KBM-7 (cell line): ENCODE measurements at places on chromosomes 11 and 22.

GRCh38 chr11:97502201-97502600 lies 1112.4 kb downstream of the JRKL start:
- no peak for DNase-seq

- DNase-seq, result no peak
These were observed 93.8 kb upstream of the FGF3 start for GRCh38 chr11:69912911-69913451.

- DNase-seq, result peak; percentile 70
These were observed 16.0 kb upstream of the DKK3 start for GRCh38 chr11:12024254-12024926.

DNA sequence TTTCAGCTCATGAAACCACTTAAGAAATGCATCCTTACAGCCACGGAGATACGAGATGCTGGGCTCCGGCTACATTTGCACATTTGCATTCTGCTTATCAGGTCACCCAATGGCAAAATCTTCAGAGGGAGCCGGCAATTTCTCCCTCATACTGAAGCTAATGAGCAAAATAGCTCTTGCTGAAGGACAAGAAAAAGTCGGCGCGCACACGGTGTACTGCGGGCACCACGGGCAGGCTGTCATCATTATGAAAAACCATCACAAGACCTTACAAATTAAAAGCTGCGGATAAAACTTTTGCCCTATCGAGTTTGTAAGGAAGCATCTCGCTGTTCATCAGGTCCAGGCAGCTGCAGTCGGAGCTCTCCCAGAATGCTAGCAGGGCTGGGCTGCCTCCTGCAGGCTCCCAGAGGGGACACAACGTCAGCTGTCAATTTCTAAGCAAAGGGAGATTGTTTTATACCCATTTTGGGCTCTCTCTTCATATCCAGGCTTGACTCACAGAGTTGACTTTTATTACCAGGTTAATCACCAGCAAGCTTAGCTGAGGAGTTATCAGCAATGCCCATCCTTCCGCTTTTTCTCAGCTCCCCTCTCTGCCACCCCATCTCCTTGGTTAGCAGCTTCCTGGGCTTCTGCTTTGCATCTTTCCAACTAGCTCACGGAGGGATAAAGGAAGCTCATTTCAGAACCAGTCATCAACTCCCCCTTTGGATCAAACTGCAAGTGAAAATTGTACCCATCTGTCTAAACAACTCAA lies 375.1 kb downstream of the OPCML start:
- no peak for DNase-seq

DNA sequence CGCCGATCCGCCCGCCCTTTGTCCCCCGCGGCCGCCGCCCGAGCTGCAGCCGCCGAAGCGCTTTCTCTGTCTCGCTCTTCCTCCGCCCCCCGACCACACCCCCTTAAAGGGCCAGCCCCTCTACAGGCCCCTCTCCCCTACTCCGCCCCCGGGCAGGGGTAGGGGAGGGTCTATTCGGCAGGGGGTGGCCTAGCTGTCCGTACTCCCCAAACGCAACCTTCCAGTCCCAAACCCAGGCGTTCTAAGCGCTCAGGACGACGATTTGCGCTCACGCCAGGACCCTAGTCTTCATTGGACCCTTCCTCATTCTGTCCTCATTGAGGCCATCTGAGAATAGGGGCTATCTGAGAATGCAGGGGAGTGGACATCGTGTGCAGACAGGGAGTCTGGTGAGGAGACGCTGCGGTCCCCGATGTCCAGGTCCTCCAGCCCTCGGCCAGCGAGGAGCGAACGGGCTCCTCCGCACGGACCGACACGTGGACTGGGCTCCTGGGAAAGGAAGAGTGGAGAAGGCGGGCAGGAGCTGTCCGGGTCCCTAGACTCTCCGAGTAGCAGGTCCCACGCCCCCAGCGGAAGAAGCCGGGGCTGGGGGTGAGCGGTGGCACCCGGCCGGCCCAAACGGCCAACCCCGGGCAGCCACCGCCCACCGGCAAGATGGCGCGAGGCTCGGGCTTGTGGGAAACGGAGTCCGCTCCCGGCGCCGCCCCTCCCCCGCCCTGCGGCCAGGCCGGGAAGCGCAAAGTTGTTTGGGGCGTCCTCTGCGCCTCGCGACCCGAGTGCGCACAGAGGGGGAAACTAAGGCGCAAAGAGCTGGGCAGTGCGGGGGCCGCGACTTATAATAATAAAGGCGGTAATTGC lies at the start of gene PPP1R14B:
Gene PPP1R14B, minus strand, starts transcription at position 73 of the 858 bp plus-strand sequence. CDS start 270 bp downstream, outside the sequence.
- peak; percentile 84 for DNase-seq
